A549 treated with AZD2906 at 1 μM for 4 hours (cell line): ENCODE measurements at places on chromosomes 3 and 15. TPM values are rescaled to one million over a fixed set of nuclear protein-coding genes. Genes with fewer than 3 reads are reported as not detected.

The CFAP20DC gene
- total RNA-seq = 1.3 to 2.3 TPM (median 1.9 TPM) in 5 replicates

The RASA2 gene
- total RNA-seq = 5.4 to 8.0 TPM (median 7.4 TPM) in 5 replicates

The LYZL4 gene
- not detected in 5 replicates for total RNA-seq

The DAG1 gene
- total RNA-seq = 47.2 to 61.1 TPM (median 56.0 TPM) in 5 replicates

The SIAH2 gene
- 14.4 to 17.9 TPM (median 17.8 TPM) in 5 replicates for total RNA-seq

The TMEM45A gene
- total RNA-seq = 1.8 to 2.6 TPM (median 1.9 TPM) in 5 replicates

The RHOV gene
- total RNA-seq = 2.9 to 4.4 TPM (median 3.7 TPM) in 5 replicates

The EOMES gene
- 0.41 to 0.79 TPM (median 0.55 TPM) in 5 replicates for total RNA-seq

The CPLX3 gene
- total RNA-seq = not detected in 5 replicates

The P2RY1 gene
- total RNA-seq = 0.41 to 0.53 TPM (median 0.45 TPM) in 5 replicates

The ADAMTSL3 gene
- total RNA-seq = 0.27 to 0.41 TPM (median 0.37 TPM) in 5 replicates

The CYP11A1 gene
- total RNA-seq = 0.07 to 0.13 TPM (median 0.10 TPM) in 3 of 5 replicates, not detected in the others

The TMF1 gene
- 9.8 to 15.3 TPM (median 12.9 TPM) in 5 replicates for total RNA-seq

The SNX33 gene
- 12.5 to 16.3 TPM (median 15.4 TPM) in 5 replicates for total RNA-seq

The ZNF860 gene
- total RNA-seq = 1.2 to 2.0 TPM (median 1.4 TPM) in 5 replicates

The OTOL1 gene
- not detected in 5 replicates for total RNA-seq

The GUCA1C gene
- not detected in 5 replicates for total RNA-seq

The PLXNB1 gene
- 12.2 to 18.1 TPM (median 14.4 TPM) in 5 replicates for total RNA-seq

The GASK1A gene
- total RNA-seq = not detected in 5 replicates

The C3orf52 gene
- 8.9 to 12.3 TPM (median 10.6 TPM) in 5 replicates for total RNA-seq

The REC114 gene
- total RNA-seq = not detected in 5 replicates

The SRPRB gene
- 51.1 to 72.9 TPM (median 54.7 TPM) in 5 replicates for total RNA-seq

The ANKUB1 gene
- total RNA-seq = not detected in 5 replicates

The CACNA2D2 gene
- 0.45 to 0.71 TPM (median 0.53 TPM) in 5 replicates for total RNA-seq

The TGM4 gene
- 0.13 to 0.23 TPM (median 0.19 TPM) in 5 replicates for total RNA-seq

The EXD1 gene
- total RNA-seq = 0.14 to 0.17 TPM (median 0.14 TPM) in 3 of 5 replicates, not detected in the others

The CLSTN2 gene
- total RNA-seq = 0.02 to 0.07 TPM (median 0.02 TPM) in 5 replicates

The CAPN3 gene
- 0.17 to 0.36 TPM (median 0.22 TPM) in 5 replicates for total RNA-seq

The MSL2 gene
- 6.1 to 7.3 TPM (median 6.3 TPM) in 5 replicates for total RNA-seq

The PLSCR2 gene
- 0.09 to 0.16 TPM in 2 of 5 replicates, not detected in the others for total RNA-seq

The STAC gene
- 1.8 to 2.6 TPM (median 1.9 TPM) in 5 replicates for total RNA-seq

The NR1I2 gene
- not detected in 5 replicates for total RNA-seq

The SNTN gene
- total RNA-seq = not detected in 5 replicates

The OR4F6 gene
- total RNA-seq = not detected in 5 replicates

The TRH gene
- total RNA-seq = not detected in 5 replicates

The CSTA gene
- total RNA-seq = 0.81 to 1.1 TPM (median 0.86 TPM) in 5 replicates

The ANXA2 gene
- 5,144 to 6,048 TPM (median 5,358 TPM) in 5 replicates for total RNA-seq

The FBLN2 gene
- 1.7 to 3.0 TPM (median 2.4 TPM) in 5 replicates for total RNA-seq

The KIF15 gene
- 7.4 to 12.6 TPM (median 7.8 TPM) in 5 replicates for total RNA-seq

The GRK7 gene
- 0.02 to 0.05 TPM in 2 of 5 replicates, not detected in the others for total RNA-seq

The TMCO5A gene
- total RNA-seq = not detected in 5 replicates

The TBC1D21 gene
- total RNA-seq = not detected in 5 replicates

The CD200R1 gene
- total RNA-seq = 0.05 to 0.17 TPM (median 0.05 TPM) in 5 replicates

The FANCD2OS gene
- total RNA-seq = not detected in 5 replicates

The ERC2 gene
- 0.14 to 0.19 TPM in 2 of 5 replicates, not detected in the others for total RNA-seq

The NRG4 gene
- total RNA-seq = 0.57 to 1.7 TPM (median 0.94 TPM) in 5 replicates
